ENCODE measurements at places on chromosomes 1 and 21.
A peak's percentile ranks its signal among the peaks of the same experiment; 100 is the strongest.

DNA sequence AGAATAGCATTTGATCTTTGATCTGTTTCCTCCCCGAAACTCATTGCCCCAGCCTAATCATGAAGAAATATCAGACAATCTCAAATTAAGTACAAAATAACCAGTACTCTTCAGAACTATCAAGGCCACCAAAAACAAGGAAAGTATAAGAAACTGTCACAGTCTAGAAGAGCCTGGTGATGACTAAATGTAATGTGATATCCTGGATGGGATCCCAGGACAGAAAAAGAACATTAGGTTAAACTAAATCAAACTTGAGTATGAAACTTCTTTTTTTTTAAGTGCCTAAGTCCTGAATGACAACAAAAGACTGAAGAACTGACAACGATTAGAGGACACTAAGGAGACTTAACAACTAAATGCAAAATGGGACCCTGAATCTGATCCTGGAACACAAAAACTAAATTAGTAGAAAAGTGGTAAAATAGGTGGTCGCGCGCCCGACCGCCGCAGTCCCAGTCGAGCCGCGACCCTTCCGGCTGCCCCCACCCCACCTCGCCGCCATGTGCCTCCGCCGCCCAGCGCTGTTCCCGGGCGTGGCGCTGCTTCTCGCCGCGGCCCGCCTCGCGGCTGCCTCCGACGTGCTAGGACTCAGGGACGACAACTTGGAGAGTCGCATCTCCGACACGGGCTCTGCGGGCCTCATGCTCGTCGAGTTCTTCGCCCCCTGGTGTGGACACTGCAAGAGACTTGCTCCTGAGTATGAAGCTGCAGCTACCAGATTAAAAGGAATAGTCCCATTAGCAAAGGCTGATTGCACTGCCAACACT is 5.5 kb upstream of the PRKAB2 start:
- peak; percentile 61 for DNase-seq

DNA sequence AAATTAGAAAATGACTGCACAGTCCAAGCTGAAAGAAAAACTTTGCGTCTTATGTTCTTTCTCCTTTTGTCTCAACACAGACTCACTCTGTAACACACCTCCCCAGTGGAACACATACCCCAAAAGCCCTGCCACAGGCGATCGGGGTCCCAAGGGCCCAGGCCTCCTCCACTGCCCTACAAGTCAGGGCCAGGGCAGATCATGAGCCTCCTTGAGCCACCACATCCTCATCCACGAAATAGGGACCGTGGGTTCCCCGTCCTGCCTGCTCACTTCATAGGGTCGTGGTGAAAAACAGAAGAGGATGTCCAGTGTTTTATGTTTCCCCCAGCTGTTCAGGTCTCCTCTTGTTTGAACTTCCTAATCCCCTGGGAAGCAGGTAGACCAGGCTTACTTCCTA is 116.7 kb downstream of the KCNN3 start:
- no peak for DNase-seq

GRCh38 chr1:187032316-187032981 is 203.7 kb downstream of the PLA2G4A start:
- DNase-seq: no peak

- DNase-seq: no peak
Observed at GRCh38 chr1:176033474-176033873, 173.6 kb downstream of the COP1 start.

DNA sequence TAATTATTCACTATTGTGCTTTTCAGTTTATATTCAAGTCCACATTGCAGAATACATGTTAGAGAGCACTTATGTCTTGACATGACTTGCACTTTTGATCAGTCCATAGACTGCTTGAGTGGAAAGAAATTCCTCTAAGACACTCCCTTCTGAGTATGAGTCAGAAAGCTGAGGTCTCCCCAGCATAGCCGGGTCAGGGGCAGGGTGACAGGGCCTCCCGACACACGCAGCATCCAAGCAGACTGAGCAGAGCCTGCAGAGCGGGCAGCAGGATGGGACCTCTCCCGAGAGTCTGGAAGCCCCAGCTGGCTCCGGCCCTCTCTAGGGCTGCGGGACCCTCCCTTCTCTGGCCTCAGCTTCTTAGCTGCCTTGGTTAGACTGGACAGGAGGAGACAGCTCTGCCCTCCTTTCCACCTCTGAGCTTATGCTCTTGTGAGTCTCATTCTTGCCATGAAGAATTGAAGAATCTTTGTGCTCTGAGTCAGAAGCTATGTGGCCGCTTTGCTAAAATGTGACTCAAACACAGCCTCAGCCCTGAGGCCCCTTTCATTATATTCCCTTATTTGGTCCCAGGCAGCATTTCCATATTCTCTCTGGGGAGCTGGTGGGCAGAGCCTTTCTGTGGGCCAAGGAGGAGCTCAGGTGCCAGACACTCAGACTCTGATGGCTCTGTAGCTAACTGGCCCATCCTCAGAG is 11.2 kb upstream of the CAPN2 start:
- peak; percentile 97 for DNase-seq

DNA sequence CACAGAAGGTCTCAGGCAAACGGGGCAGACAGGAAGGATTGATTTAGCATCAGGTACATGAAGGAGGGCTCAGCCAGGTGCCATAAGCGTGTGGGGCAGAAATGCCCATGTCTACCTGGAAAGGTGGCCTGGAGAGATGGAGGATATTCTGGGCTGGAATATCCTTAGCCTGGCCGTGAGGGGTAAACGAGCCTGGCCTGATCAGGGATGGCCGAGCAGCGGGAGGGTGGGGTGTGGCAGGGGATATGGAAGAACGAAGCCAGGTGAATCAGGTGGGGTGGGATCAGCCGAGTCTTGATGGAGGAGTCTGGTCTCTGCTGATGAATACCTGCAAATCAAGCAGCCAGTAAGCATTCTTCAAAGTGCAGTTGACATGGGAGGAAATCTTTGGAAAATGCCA is 35.5 kb upstream of the TTC22 start:
- no peak for DNase-seq

GRCh38 chr1:53593758-53594380 is 134.7 kb downstream of the DMRTB1 start:
- no peak for DNase-seq

DNA sequence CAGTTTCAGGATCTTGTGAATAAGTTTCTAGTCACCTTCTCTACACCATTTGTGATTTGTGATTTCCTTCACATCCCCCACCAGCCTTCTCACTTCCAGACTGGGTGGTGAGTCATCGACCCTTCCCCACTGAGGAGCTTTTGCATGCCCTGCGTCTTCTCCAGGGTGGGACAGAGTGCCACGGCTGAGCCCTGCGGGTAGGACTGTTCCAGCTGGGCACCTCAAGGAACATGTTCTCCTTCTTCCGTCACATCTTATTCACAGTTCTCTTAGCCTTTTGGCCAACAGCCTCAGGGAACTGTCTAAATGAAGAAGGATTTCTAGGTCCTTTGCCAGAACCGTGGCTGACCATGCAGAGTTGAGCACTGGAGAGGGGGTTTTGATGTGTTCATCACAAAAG is 116.5 kb downstream of the TMEM53 start:
- no peak for DNase-seq

GRCh38 chr1:158654571-158654970 is 31.9 kb downstream of the SPTA1 start:
- DNase-seq: no peak

DNA sequence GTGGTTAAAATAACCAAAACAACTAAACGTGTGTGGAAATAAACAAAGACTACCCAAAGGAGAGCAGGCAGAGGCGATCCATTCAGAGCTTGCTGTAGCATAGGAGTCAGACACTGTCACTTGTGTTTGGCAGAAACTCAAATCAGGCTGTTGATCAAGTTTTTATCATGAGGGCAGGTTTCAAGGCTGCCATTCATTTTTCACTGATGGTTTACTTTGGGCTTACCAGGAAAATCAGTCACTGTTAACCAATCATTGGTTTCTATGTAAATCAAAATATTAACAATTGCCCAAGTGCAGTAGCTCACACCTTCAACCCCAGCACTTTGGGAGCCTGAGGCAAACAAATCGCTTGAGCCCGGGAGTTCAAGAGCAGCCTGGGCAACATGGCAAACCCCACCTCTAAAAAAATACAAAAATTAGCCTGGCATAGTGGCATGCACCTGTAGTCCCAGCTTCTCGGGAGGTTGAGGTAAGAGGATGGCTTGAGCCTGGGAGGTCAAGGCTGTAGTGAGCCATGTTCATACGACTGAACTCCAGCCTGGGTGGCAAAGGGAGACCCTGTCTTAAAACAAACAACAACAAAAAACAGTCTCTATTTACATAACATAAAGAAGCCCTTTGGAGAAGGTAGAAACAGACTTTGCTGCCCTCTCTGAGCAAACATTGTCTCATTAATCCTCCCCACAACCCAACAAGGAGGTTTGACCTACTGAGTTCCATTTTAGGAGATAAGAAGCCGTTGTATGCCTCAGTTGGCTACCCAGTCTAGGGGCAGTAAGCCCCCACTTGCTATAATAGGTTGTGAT is 21.1 kb upstream of the ETS2 start:
- DNase-seq: no peak

Measured in stromal cell of bone marrow (primary cell).